ENCODE measurements at places on chromosomes 1 and 21. TPM values are rescaled to one million over a fixed set of nuclear protein-coding genes. Genes with fewer than 3 reads are reported as not detected.
A peak's percentile ranks its signal among the peaks of the same experiment; 100 is the strongest.

Gene GPR157
- 1.9 TPM for total RNA-seq

Gene PCAT6
- 4.5 TPM for total RNA-seq

Gene NR1I3
- total RNA-seq, result not detected

- no peak overlapping the region for H3K27ac ChIP-seq
- peaks cover 4% of the 10 kb centered on the region for H3K27me3 ChIP-seq
- peaks cover 4% of the 10 kb centered on the region for H3K4me1 ChIP-seq
- DNase-seq, result no peak
- no peak overlapping the region for H3K4me3 ChIP-seq
Measured at GRCh38 chr1:234331507-234331906, 41.7 kb upstream of the COA6 start.

Gene PER3
- total RNA-seq, result 5.3 TPM

DNA sequence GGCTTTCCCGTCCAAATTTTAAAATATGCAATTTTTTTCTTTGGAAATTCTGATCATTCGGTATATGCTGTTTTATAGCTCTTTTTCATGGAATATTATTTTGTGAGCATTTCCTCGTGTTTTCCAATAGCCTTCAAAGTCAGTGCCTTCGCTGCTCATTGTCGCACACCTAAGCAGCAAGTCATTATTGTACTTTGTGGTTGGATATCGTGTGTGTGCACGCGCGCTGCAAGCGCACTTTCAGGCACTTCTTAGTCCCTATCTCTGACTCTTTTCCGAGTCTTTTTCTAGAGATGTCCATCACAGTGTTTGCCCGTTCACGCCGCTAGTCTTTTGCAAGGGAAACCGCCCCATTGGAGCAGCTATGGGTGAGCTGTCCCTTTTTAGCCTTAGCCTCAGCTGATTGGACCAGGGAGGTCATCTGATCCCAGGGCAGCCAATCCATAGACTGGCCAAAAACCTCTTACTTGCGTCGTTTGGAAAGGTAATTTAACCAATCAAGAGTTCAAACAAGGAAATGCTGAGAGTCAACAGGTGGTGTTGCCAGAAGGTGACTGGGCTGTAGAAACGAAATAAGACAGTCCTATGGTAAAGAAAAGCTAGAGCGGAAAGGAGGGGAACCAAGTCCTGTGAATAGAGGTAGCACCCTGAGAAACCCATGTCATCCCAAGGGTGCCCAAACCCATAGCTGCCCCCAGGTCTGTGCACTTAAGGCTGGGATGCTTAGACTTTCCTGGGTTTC, 710 bp upstream of the HYI start:
- H3K27me3 ChIP-seq, result peaks cover 16% of the 10 kb centered on the region
- H3K36me3 ChIP-seq, result peaks cover 20% of the 10 kb centered on the region
- H3K27ac ChIP-seq, result peak overlapping the region; percentile 52
- peak overlapping the region; percentile 86 for H3K4me3 ChIP-seq
- H3K4me1 ChIP-seq, result peaks cover 25% of the 10 kb centered on the region

Gene CD1B
- not detected for total RNA-seq

Gene MYOG
- not detected for total RNA-seq

DNA sequence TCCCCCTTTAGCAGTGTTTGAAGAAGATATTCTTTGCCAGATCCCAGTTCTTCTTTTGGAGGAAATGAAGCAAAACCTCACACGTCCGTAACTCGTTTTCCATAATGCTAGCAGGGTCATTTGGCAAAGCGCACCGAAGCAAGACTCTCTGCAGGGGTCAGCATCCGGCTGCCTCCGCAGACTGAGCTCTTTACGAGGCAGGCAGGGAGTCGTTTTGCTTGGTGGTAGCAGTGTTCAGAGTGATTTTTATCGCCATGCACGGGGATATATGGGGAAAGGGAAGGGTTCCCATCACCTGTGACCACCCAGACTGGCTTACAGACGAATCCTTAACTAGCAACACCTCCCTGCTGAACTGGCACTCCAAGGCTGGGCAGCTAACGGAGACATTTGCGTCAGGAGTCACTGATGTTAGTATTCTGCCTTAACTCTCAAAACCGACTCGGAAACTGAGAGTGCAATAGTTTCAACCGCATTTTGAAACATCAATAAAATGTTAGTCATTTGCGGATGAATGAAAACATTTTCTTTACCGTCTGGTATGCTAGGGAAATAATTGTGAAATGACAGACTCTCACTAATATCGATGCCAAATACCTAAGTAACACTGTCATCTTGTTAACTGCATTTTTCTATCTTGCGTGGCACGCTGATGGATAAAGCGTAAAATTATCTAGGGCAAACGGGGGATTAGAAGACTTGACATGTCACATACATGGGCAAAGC, 2.2 kb upstream of the NEGR1 start:
- H3K36me3 ChIP-seq, result no peaks in the 10 kb centered on the region
- no peak overlapping the region for H3K27ac ChIP-seq
- H3K4me1 ChIP-seq, result peaks cover 12% of the 10 kb centered on the region
- DNase-seq, result peak; percentile 28
- no peak overlapping the region for H3K4me3 ChIP-seq

DNA sequence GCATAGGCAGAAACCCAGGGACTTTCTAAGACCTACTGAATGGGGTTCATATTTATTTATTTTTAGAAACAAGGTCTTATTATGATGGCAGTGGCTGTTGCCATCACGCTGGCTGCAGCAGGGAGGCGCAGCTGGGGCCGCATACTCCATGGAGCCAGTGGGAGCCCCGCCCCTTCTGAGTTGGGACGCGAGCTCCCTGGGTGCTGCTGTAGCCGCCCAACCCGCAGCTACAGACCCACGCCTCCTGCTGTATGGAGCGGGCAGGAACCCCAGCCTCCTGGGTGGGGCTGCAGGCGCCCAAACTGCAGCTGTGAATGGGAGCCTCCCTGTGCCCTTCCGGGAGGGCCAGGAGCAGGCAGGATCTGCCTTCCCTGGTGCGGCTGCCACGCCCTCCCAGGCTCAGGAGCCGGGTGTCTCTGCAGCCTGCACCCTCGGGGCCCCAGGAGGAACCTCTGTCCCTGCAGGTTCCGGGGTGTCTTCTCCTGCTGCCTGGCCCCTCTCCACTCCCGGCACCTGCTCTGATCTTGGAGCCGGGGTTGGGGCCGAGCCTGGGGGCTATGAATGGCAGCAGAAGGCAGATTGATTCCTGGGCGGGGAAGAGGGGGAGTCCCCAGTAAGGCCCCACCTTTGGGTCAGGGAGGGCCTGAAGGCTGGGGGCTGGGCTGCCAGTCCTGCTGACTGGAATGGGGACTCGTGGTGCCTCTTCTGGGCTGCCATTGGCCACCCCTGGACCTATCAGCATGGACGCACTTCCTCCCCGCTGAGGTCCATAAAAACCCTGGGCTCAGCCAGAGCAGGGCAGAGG, 66.5 kb upstream of the LRRN2 start:
- H3K27ac ChIP-seq, result no peak overlapping the region
- peak; percentile 21 for DNase-seq
- H3K27me3 ChIP-seq, result no peaks in the 10 kb centered on the region
- H3K4me3 ChIP-seq, result no peak overlapping the region
- H3K36me3 ChIP-seq, result no peaks in the 10 kb centered on the region
- peaks cover 20% of the 10 kb centered on the region for H3K4me1 ChIP-seq

Gene OR2T35
- total RNA-seq, result not detected

DNA sequence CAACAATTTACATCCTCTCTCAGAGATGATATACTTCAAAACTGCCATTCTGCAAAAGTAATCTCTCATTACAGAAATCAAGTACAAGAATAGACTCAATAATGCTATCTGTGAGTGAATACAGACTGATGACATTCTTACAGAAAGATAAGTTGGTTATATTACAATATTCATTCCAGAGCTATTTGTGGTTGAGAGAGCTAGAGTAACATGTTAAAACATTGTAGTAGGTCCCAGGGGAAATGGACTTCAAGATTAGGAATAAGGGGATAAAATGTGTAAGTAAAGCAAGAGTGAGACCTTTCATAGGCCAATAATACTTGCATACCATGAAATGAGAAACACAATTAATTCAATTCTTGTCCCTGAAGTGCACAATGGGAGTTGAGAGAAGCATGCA, 1.5 kb downstream of the F13B start:
- no peak overlapping the region for H3K4me3 ChIP-seq
- H3K27me3 ChIP-seq, result no peaks in the 10 kb centered on the region
- H3K36me3 ChIP-seq, result no peaks in the 10 kb centered on the region
- no peak overlapping the region for H3K27ac ChIP-seq
- H3K4me1 ChIP-seq, result no peaks in the 10 kb centered on the region

DNA sequence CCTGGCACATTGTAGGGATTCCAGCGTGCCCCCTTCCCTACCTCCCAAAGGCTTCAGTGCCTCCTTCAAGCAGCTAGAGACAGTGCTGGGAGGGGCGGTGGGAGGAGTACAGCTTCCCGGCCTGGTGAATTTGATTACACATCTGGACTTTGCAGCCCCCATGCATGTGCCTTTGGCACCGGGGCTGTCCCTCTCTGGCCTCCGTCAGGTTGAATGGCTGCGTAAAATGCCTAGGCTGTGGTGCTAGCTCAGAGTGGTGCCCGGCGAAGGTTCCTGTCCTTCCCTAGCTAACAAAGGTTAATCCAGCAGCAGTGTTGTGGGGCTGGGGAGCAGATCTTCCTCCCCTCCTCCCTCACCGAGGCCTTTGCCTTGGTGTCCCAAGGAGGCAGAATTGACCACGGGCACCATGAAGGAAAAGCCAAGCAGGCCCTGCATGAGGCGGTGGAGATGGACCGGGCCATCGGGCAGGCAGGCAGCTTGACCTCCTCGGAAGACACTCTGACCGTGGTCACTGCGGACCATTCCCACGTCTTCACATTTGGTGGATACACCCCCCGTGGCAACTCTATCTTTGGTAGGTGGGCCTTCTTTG, 66.2 kb downstream of the ALPL start:
- no peaks in the 10 kb centered on the region for H3K36me3 ChIP-seq
- no peak overlapping the region for H3K4me3 ChIP-seq
- H3K27ac ChIP-seq, result no peak overlapping the region
- no peaks in the 10 kb centered on the region for H3K27me3 ChIP-seq

DNA sequence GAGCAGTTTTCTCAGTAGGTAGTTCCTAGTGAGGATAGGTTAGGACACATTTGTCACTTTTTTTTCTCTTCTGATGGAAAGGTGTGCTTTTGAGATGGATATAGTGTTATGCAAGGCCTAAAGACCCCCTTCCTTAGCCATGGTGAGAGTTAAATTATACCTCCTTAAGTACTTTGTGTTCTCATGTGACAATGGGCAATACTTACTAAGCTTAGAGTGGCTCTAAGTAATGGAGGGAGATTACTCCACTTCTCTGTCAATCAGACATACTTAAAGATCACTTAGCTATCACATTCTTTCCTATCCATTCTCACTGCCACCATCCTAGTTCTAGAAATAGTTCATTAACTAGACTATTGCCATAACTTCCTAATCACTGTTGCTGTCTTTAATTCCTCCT, 265.6 kb downstream of the PBX1 start:
- no peak overlapping the region for H3K27ac ChIP-seq
- H3K4me1 ChIP-seq, result peaks cover 4% of the 10 kb centered on the region
- H3K36me3 ChIP-seq, result peaks cover 42% of the 10 kb centered on the region
- H3K27me3 ChIP-seq, result no peaks in the 10 kb centered on the region
- no peak for DNase-seq

Gene NUF2
- total RNA-seq, result 48.4 TPM

DNA sequence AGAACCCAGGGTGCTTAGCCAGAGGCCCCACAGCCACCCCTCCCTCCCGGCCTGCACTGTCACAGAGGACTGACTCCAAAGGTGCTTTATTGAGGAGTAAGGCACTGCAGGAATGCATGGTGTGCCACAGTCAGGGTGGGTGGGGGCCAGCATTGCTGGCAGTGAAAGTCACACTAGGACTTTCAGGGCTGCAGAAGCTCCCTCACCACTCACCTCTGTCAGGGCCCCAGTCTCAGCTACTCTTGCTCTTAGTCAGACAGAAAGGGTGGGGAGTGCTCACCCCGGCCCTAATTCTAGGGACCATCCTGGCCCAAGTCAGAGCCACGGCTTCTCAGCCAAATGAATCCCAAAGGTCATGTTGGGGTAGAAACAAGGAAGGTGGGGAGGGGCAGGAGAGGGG, 19.4 kb downstream of the KNCN start:
- H3K36me3 ChIP-seq, result no peaks in the 10 kb centered on the region
- peaks cover 17% of the 10 kb centered on the region for H3K4me1 ChIP-seq
- no peak overlapping the region for H3K4me3 ChIP-seq
- peaks cover 81% of the 10 kb centered on the region for H3K27me3 ChIP-seq
- DNase-seq, result no peak
- H3K27ac ChIP-seq, result no peak overlapping the region

- H3K27me3 ChIP-seq, result no peaks in the 10 kb centered on the region
- peaks cover 6% of the 10 kb centered on the region for H3K36me3 ChIP-seq
- DNase-seq, result no peak
- H3K4me1 ChIP-seq, result peaks cover 32% of the 10 kb centered on the region
- peak overlapping the region; percentile 97 for H3K27ac ChIP-seq
- H3K4me3 ChIP-seq, result peak overlapping the region; percentile 95
Measured at GRCh38 chr1:113074237-113074636, 1.2 kb downstream of the LRIG2 start.

- H3K36me3 ChIP-seq, result no peaks in the 10 kb centered on the region
- H3K4me3 ChIP-seq, result no peak overlapping the region
- no peak for DNase-seq
- H3K27me3 ChIP-seq, result peaks cover 4% of the 10 kb centered on the region
- H3K27ac ChIP-seq, result peak overlapping the region; percentile 13
Measured at GRCh38 chr1:228900099-228900885, 165.0 kb downstream of the RHOU start.

GRCh38 chr1:241917487-241917886, 40.1 kb upstream of the BECN2 start:
- no peaks in the 10 kb centered on the region for H3K4me1 ChIP-seq
- no peak for DNase-seq
- H3K36me3 ChIP-seq, result peaks cover 2% of the 10 kb centered on the region
- no peak overlapping the region for H3K27ac ChIP-seq
- no peak overlapping the region for H3K4me3 ChIP-seq
- H3K27me3 ChIP-seq, result no peaks in the 10 kb centered on the region

DNA sequence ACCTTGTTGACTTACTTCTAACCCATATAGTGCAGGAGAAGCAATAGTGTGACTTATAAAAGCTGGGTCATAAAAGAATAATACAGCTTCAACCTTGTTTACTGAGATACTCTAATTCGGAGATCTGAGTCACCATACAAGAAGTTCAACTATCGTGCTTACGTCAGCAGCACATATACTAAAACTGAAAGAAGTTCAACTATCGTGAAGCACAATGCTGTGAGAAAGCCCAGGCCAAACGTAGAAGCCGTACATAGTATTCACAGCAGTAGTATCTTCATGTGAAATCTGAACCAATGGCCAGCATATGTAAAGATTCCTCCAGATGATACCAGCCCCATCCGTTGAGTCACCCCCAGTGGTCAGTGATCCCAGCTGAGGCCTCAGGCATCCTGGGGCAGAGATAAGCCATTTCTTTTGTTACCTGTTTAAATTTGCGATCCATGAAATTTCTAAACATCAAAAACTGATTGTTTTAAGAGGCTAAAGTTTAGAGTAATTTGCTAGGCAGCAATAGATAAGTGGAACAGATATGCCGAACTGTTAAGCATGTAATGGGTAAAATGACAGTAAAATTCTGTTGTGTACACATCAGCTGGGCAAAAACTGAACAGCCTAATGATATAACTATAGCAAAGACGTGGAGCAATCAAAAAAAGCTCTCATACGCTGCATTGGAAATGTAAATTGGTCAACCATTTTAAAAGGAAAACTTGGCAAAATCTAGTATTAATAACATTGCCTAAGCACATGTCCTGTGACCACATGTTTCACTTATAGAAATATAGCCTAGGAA, 53.9 kb upstream of the SAMD13 start:
- H3K27ac ChIP-seq, result no peak overlapping the region
- no peaks in the 10 kb centered on the region for H3K27me3 ChIP-seq
- H3K4me3 ChIP-seq, result no peak overlapping the region
- no peak for DNase-seq

Gene RORC
- not detected for total RNA-seq
